ENCODE measurements at places on chromosomes 13 and 19. TPM values are rescaled to one million over a fixed set of nuclear protein-coding genes. Genes with fewer than 3 reads are reported as not detected.

- peak; percentile 75 for DNase-seq
Observed at GRCh38 chr19:42450314-42450934, 7.7 kb upstream of the CXCL17 start.

DNA sequence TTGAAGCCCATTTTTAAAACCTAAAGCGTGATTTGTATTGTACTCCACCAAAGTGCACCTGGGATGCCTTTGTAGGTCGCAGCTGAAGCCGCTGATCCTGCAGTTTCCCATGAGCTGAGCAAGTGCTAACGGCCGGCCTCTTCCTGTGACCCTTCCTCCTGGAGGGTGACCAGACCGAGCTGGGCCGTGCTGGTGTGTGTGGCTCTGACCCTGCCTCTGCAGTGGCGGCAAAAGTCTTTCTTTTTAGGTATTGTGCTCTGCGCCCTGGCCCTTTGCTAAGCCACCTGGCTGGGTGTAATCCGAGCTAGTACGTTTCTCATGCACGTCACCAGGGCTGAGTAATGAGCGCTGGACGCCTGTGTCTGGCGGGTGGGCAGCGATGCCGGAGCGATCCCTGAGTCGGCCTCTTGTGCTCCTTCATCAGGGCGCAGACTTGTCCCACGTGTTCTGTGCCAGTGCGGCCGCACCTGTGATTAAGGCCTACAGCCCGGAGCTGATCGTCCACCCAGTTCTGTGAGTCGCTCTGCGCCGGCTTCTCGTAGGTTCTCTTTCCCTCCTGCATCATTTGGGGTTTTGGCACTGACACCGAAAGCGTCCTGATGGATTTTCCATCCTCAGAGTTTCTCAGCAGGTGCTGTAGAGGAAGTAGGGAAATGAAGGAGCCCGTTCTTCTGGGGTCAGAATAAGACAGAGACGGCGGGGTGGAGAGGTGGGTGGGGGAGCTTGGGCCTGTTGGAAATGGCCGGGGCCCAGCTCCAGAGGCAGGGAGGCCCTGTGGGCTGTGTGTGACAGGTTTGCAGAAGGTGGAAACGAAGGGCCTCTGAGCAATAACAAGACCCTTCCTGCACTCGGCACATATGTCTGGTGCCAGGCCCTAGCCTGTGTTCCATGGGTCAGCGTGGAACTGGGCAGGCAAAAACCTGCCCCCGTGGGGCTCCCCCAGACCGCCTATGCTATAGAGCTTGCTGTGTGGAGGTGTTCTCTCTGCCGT is 9.7 kb downstream of the NAXD start:
- no peak for DNase-seq

DNA sequence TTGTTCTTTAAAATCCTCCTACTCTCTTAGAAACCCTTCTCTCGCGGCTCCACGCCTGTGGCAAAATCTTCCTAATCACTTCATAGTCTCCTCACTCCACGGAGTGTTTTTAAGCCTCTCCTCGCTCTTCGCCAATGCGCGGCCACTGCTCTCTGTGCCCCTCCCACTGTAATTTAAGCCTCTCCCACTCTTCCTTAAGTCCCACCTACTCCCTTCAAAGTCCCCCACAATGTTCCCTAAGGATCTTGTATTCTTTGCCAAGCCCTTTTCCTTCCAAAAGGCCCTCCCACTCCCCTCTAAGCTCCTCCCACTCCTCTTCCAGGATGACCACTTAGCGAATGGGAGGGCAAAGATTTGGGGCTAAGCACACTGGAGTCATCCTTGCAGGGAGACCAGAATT is 1.3 kb downstream of the FIZ1 start:
- DNase-seq: no peak

DNA sequence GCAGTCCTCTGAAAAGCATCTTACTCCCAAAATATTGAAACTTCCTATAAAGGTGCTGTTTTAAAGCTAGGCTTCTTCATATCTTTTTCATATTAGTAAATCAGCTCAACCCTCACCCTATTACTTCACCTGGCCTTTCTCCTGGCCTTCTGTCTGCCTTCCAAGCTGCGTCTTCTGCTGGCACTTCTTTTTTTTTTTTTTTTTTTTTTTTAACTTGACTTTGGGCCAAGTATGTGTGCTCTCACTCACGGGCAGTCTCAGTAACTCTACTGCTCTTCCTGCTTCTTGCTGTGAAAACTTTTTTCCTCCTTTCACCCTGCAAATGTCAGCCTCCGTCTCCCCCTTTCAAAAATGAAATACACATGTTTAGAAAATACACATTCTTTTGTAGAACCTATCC is 41.2 kb upstream of the KCTD4 start:
- no peak for DNase-seq

DNA sequence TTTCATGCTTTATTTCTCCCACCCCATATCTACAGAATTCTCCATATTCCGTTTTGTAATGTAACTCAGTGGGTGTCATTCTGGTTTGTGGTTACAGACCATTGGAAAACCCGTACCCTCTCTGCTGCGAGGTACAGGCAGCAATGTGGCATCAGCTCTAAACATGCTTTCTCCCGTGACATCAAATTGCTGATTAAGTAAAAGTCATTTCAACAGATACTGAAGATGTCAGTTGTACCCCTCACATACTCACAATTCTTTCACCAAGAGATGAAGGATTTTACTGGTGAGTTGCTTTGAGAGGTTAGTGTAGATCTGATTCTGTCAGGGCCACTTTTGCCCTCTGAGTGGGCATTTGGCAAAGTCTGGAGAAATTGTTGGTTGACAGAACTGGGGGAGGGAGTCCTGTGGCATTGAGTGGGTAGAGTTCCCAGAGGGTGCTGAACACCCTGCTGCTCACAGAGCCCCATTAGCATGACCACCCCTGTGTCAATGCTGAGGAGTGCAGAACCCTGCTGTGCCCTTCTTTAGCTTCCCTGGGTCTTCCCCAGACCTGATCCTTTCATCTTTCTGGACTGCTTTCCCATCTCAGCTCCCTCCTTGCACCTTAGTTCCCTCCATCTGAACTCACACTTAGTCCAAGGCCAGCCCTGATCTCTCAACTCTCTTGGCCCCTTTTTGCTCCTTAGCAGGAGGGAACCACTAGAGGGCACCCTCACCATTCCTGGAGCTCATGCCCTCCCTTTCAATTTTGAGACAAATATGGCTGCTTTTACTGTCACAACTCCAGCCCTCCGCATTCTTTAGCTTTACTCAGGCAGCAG is 39.9 kb upstream of the CEACAM8 start:
- no peak for DNase-seq

DNA sequence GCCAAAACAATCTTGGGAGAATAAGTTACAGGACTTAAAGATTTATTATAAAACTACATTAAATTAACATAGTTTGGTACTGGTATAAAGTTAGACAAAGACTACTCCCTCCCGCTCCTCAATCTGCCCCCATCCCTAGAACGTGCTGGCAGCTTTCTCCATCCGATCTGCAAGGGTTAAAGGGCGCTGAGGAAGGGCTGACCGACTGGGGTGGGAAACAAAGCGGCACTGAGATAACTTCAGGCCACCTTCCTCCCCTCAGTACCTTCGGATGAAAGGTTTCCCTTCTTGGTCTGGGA is 790 bp upstream of the SUGT1 start:
- DNase-seq: no peak

GRCh38 chr13:50613356-50613831 is 230.1 kb downstream of the DLEU7 start:
- no peak for DNase-seq

DNA sequence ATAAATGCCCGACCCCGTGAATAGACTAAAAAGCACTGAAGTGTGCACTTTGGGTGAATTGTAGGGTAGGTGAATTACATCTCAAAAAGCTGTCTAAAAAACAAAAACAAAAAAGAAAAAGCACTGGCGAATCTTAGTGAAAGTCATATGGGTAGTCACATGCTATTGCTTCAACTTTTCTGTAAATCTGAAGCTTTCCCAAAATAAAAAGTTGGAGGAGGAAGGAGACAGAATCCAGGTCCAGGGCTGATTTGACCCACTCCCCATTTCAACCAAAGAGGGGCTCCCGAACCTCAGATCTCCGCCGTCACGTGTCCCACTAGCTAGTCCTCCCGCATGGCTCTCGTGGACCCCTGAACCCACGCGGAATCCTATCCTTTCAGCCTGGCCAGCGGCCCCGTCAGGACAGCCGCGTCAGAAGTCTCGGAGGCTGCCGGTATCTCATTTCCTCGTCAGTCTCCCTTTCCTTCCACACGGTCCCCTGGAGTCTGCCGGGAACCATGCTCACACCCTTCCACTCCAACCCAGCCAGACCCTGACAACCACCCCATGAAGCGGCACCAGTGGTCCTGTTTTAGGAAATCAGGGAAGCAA is 6.1 kb downstream of the PPP1R12C start:
- DNase-seq: no peak

DNA sequence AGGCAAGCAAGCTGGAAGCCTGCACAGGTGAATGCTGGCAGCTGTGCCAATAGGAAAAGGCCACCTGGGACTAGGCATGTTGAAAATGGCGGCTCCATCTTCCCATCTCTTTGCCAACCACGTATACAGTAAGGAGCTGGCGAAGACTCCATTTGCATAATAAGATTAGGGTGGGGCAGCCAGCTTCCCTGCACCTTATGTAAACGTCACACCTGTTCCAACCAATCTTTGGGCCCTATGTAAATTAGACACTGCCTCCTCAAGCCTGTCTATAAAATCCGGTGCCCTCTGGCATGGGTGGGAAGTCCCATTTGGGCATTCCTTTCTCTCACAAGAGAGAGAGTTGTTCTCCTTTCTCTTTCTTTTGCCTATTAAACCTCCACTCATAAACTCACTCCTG is 16.8 kb downstream of the ADGRE2 start:
- no peak for DNase-seq

DNA sequence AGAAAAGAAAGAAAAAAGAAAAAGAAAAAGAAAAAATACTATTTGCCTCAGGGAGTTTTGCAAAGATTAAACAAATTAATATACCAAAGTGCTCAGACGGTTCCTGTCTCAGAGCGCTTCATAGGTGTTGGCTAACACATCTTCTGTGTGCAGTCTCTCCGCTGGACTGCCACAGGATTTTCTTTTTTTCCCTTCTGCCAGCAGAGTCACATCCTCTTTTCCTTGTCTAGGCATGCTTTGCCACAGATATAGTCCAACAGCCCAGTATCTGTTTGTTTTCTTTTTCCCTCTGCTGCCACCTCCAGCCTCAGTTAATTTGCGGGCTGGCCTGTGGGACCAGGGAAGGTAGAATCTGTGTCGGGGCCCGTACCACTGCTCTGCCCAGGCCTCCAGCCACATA is 3.4 kb upstream of the URAD start:
- no peak for DNase-seq

- DNase-seq: no peak
Observed at GRCh38 chr19:29787281-29787680, 24.5 kb upstream of the CCNE1 start.

- DNase-seq: peak; percentile 9
Observed at GRCh38 chr13:49217962-49218492, 2.1 kb upstream of the MLNR start.

- DNase-seq: no peak
Observed at GRCh38 chr13:23514076-23514475, 56.1 kb upstream of the TNFRSF19 start.

DNA sequence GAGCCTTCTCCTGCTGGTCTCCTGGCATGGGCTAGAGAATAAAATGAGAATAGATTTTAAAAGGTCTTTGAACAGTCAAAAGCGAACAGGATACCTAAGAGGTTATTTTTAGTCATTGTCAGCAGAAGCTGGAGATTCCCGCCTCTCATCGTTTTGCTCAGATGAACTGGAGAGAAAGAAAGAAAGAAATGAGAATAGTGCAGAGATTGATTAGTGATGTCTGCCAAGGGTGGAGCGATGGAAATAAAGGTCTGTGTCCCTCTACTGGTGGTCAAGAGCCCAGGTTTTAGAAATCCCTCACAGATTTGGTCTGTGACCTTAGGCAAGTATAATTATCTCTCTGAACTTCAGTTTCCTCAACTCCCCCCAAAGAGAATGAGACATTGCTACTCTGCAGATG is 5.3 kb downstream of the NCAN start:
- DNase-seq: no peak

- no peak for DNase-seq
Observed at GRCh38 chr19:11324748-11325389, 14.6 kb downstream of the RAB3D start.

DNA sequence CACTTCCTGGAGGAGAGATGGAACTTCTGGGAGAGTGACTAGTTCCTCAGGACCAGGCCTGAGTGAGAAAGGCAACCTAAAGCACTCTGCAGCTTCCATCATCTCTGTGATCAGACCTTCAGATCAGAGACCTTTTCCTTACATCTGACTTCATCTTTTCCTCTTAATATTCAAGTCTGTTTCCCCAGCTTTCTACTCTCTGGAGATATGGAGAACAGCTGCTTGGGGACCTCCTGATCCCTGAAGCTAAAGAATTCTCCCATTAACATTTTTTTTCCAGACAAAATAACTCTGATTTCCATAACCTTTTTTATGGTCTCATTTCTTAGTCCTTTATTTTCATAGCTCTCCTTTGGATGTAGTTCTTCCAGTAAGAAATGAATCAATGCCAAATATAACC is 133.4 kb upstream of the FNDC3A start:
- no peak for DNase-seq

DNA sequence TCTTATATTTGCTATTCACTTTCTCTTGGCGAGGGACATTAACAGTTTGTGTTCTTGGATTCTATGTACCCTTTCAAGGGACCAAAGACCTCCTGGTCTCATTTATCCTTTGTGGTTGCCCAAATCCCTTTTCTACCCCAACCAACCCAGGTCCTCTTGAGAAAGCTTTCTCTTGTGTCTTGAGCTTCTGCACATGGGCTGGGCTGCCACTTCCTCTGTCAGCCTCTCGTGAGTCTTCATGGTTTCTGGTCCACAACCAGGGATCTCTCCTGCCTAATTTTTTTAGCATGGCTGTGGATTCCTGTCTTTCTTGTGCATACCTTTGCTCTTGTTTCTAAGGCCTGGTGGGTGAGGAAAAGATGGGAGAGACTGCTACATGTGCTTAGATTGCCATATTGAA is 14.9 kb downstream of the TIMM13 start:
- no peak for DNase-seq

DNA sequence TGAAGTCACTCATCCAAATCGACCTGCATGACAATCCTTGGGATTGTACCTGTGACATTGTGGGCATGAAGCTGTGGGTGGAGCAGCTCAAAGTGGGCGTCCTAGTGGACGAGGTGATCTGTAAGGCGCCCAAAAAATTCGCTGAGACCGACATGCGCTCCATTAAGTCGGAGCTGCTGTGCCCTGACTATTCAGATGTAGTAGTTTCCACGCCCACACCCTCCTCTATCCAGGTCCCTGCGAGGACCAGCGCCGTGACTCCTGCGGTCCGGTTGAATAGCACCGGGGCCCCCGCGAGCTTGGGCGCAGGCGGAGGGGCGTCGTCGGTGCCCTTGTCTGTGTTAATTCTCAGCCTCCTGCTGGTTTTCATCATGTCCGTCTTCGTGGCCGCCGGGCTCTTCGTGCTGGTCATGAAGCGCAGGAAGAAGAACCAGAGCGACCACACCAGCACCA is 5.9 kb downstream of the SLITRK5 start:
- no peak for DNase-seq

DZIP1 gene
- polyA plus RNA-seq: 59.1 TPM

TJP3 gene
- polyA plus RNA-seq: 12.7 TPM

ZNF560 gene
- 0.98 TPM for polyA plus RNA-seq

MFSD12 gene
- polyA plus RNA-seq: 79.0 TPM

PDE4C gene
- 0.77 TPM for polyA plus RNA-seq

TEAD2 gene
- 109 TPM for polyA plus RNA-seq

JSRP1 gene
- polyA plus RNA-seq: 0.67 TPM

SLC10A2 gene
- 1.2 TPM for polyA plus RNA-seq

KBTBD7 gene
- 17.6 TPM for polyA plus RNA-seq
